Epithelial cell of proximal tubule (primary cell): ENCODE measurements at places on chromosomes 5 and 9.

DNA sequence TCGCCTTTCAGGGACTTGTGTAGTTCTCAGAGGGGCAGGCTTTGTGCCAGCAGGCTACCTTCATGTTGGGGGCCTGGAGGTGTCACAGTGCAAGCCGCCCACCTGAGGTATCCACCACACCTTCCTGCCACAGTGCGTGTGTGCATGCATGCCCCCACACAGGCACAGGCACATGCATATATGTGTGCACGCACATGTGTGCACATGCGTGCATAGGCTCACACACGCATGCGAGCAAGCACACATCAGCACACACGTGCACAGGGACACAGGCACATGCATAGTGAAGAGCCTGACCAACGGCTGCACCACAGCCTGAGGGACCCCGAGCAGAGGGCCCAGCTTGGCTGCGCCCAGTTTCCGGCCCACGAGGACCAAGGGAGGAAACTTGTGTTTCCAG is 36.1 kb downstream of the IRX4 start:
- DNase-seq, result no peak

- DNase-seq, result peak; percentile 61
These were observed 27.7 kb downstream of the PCSK5 start for GRCh38 chr9:75918154-75918553.

GRCh38 chr9:2109069-2109650 is 94.0 kb downstream of the SMARCA2 start:
- DNase-seq, result no peak

GRCh38 chr9:114092336-114092735 is 6.8 kb downstream of the KIF12 start:
- no peak for DNase-seq

DNA sequence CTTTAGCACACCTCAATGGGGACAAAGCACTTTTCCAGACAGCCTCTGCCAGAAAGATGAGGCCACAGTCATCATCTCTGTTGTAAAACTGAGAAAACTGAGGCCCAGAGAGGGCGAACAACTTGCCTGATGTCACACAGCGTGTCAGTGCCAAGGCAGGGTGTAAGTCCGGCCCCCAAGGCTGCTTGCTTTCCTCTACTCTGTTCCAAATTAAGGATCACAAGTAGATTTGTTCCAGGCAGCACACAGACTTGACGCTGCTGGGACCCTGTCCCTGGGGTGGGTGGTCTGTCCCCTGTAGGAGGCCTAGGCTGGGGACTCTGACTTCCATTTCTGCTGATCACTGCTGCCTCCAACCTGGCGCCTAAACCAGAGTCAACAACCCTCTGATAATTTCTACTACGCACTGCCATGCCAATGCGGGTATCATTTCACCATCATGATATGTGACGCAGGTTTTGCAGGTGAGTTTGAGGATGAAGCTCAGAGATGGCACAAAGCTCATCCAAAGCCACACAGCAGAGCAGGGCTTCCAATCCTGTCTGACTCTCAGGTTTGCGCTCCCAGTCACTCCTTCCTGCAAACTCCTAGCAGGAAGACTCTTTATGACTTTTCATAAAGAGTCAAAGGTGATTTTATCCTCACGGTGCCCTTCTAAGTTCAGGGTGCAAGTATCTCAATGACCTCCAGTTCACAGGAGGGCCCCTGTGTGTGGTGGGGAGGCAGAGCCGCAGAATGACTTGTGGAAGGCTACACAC is 13.5 kb upstream of the RALGDS start:
- DNase-seq, result no peak

DNA sequence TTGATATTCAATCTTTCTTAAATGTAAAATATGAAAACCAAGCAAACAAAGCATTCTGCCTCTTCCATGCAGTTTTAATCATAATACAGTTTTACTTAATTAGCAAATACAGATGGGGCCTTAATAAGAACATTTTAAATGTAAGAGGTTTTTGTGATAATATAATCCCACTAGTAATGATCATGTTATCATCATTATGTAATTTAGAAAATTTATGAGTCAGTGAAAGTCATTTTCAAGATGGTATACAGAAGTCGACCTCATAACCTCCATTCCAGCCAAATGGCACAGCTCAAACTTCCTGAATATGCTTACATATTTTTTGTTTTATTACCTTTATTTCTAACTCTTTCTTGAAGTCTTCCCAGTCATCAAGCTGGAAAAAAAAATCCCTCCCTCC is 102.2 kb upstream of the GNA14 start:
- DNase-seq, result no peak

DNA sequence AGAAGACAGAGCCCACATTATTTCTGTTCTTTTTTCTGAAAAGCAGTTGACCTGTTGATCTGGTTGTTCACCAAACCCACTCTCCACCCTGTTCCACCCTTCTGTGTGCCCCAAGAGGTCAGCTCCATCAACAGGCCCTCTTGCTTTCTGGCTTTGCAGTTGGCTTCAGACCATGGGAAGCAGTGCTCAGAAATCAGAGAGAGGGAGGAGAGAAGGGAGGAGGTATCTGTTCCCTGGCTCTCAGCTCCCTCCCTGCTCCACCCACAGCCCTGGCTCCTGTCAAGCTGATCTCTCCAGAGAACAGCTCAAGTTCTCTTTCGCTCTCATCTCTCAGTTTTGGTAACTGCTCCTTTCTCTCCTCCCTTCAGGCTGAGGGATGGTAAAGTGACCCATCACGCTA is 144.2 kb upstream of the RAI14 start:
- no peak for DNase-seq

- DNase-seq, result no peak
These were observed 27.3 kb upstream of the ZSWIM6 start for GRCh38 chr5:61304590-61305381.

DNA sequence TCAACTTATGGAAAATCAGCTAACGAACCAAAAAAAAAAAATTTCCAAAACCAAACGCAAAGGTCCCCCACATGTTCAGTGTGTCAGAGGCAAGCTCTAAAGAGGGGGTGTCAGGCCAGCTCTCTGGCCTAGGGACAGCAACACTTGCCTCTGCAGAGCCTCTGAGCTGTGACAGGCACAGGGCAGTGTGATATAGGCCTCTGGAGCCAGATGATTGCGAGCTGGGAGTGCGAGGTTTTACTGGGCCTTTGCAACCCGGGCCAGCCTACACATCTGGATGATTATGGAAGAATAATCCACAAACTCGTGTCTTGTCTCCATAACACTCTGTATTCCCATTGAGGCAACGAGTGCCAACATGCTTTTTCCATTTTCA is 67.7 kb upstream of the STC2 start:
- no peak for DNase-seq

DNA sequence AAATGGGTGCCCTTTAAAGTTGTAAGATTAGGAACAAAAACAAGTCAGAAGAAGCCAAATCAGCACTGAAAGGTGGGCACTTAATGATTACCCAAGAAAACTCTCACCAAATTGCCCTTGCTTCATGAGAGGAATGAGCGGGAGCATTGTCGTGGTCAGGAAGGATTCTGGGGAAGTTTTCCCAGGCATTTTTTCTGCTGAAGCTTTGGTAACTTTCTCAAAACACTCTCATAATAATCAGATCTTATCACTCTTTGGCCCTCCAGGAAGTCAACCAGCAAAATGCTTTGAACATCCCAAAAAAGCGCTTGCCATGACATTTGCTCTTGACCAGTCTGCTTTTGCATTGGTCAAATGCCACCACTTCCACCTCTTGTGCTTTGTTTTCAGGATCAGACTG is 10.4 kb upstream of the PCDHGC3 start:
- DNase-seq, result no peak

- DNase-seq, result no peak
These were observed 125.6 kb downstream of the PAPPA start for GRCh38 chr9:116279230-116279629.

GRCh38 chr9:72155301-72155700 is 6.1 kb downstream of the GDA start:
- DNase-seq, result no peak

DNA sequence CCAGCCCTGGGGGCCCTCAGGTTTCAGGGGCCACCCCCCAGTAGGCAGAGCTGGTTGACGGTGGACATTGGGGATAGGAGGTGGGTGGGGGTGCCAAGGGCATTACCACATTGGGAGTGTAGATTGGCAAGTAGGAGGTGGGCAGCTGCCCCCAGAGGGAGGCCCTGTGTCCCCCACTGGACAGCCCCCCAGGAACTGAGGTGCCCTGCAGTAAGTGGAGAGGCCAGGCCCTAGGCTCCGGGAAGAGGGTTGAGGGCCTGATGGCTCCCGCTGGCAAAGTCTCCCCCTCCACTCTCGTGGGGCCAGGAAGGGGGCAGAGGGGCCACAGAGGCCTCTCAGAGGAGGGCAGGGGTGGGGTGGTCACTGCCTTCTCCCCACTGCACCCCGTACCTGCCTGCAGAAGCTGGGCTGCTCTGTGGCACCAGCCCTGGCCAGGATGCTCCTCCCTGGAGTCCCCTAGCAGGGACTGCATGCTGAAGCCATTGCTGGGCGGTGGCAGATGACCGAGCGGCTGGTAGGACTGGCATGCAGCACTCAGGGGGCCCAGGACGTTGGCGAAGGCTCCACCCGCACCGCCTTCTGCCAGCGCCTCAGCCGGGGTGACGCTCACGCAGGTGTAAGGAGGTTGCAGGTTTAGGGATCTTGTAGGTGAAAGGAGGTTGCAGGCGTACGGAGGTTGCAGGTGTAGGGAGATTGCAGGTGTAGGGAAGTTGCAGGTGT is 89.6 kb upstream of the CACNA1B start:
- DNase-seq, result no peak

GRCh38 chr5:57889558-57889957 is 406.9 kb upstream of the ACTBL2 start:
- peak; percentile 96 for DNase-seq

DNA sequence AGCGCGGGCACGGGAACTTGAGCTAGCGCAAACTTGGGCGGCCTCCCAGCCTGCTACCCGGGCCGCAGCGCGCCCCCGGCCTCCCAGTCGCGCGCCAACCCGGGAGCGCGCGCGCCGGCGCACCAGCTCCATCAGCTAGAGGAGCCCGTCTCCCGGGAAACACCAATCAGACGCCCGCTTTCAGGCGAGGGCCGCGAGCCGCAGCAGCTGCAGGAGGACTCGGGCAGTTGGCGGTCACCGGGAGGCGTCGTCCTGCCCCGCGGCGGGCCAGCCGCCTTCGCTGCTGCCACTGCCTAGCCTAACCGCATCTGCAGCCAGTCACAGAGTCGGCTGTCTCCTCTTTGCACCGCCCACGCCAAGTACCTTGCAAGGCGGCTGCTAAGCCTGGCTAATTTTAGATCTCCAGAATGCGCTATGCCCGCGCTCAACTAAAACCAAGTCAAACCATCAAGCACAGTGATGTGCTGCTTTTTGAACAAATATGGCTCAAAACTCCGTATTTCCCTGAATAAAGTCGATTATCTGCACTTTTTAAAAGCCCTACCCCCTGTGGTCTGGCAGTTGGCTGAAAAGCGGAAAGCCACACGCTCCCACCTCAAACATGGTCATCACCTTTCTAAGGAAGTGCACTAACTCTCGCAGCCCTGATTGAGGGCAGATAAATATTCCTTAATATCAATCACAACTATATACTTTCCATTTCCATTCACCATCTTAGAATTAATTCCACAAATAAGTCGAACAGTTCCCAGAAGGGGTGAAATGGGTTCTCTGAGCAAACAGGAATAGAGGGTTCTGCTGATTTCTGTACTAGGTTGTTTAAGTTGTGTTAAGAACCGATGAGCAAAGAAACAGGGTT is 221.8 kb downstream of the MEF2C start:
- no peak for DNase-seq

GRCh38 chr9:134459164-134459563 is 132.9 kb downstream of the RXRA start:
- DNase-seq, result no peak

GRCh38 chr9:114906922-114907571 is 23.3 kb downstream of the TNFSF8 start:
- DNase-seq, result no peak

DNA sequence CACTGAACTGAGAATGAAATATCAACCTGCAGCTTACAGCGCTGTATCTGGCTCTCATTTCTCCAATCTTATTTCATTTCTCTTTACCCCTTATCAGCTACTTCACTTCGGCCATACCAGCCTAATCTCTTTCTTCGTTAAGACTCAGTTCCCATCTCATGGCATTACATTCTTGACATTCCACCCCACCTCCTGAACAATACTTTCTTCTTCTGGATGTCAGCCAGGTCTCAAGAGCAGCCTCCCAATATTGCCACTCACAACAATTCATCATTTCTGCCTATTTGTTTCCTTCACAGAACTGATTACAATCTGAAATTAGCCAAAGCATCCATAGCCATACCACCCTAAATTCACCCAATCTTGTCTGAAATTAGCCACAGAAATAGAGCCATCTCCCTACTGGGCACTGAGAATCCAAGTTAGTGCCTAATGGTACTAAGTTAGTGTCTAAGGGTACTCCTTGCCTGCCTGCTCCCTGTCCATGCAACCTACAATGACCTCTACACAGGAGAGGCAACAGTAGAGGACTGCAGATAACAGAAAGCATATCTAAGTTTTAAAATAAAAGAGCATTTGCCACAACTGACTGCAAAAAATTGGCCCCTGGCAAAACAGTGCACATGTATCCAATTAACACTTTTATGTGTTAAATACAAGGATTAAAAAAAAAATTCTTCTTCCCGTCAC is 35.2 kb downstream of the SETX start:
- DNase-seq, result no peak

DNA sequence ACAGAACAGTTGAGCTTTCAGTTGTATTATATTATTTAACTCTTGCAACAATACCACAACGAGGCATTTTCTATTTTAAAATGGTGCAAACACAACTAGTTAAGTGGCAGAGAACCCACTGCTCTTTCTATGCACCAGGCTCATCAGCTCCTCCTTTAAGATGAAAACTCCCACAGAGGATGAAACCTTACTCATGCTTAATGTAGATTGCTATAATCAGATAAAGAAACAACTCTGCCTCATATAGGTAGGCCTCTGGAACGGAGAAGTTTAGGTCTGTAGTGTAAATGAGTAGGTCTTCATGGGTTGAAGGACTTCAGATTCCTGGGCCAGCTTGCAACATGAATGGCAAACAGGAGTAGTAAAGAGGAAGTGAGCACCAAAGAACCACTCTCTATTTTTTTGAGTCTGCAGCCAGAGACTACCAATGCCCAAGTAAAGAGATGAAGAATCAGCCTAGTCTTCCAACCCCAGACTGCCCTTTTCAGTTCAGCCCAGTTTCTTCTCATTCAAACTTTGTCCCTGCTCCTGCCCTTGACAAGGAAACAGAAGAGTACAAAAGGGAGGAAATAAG is 33.9 kb downstream of the HACD4 start:
- no peak for DNase-seq

DNA sequence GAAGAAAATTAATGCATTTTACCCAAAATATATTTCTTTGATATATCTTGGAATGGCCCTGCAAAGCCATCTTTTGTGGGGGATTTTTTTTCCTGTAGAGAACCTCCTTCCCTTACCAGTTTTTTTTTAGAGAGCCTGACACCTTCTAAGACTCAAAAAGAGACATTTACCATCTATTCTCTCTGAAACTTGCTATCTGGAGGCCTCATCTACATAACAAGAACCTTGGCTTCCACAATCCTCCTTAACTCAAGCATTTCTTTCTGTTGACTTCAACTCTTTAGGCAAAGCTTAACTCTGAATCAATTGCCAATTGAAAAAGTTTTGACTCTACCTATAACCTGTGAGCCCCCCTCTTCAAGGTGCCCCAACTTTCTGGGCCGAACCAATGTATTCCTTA is 6.2 kb downstream of the SLC45A2 start:
- DNase-seq, result no peak

GRCh38 chr9:85016384-85017006 is 347.0 kb downstream of the NTRK2 start:
- DNase-seq, result no peak

GRCh38 chr5:41840251-41840650 is 30.0 kb downstream of the OXCT1 start:
- DNase-seq, result peak; percentile 33

- no peak for DNase-seq
These were observed 94.1 kb downstream of the KCNIP1 start for GRCh38 chr5:170597872-170598271.

GRCh38 chr9:33265211-33265865 is 489 bp downstream of the CHMP5 start:
- DNase-seq, result no peak
